ENCODE measurements at places on chromosomes 2 and 18. TPM values are rescaled to one million over a fixed set of nuclear protein-coding genes. Genes with fewer than 3 reads are reported as not detected.

GRCh38 chr2:167294776-167295140 lies 406.5 kb downstream of the XIRP2 start:
- no peak for DNase-seq

- no peak for DNase-seq
Observed at GRCh38 chr18:41922176-41922575, 32.9 kb upstream of the PIK3C3 start.

GRCh38 chr2:13488965-13489364 lies 772.2 kb downstream of the TRIB2 start:
- no peak for DNase-seq

Gene REG3A
- not detected for polyA plus RNA-seq

Gene KCTD18
- polyA plus RNA-seq: 16.2 TPM

Gene RFX8
- 1.3 TPM for polyA plus RNA-seq

Gene PSMA8
- polyA plus RNA-seq: not detected

Gene PTH2R
- polyA plus RNA-seq: 30.7 TPM

Measured in renal cortex interstitium (tissue), 15 donors.